ENCODE measurements at places on chromosomes 5 and 9.

DNA sequence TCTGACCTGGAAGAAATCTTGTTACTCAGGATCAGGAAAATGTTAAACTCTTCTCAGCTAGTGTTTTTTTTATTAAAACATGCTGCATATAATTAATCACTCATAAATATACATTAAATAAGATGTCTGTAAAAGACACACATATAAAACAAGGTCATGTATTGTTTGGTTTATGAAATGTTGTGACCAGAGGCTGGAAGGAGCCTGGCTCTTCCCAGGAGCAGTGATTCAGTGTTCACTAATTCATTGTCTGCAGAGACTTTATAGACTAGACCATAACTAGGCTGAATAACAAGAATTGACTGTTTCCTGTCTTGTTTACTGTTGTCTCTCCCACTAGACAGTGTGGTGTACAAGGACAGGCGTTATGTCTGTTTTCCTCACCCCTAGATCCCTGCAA lies 49.1 kb upstream of the ANKRD55 start:
- DNase-seq, result no peak

GRCh38 chr5:131265311-131265803 lies 1.5 kb downstream of the CDC42SE2 start:
- DNase-seq, result no peak

- DNase-seq, result peak; percentile 54
Observed at GRCh38 chr5:167452136-167452535, 839.3 kb upstream of the WWC1 start.

GRCh38 chr9:3500044-3500443 lies 25.8 kb downstream of the RFX3 start:
- DNase-seq, result no peak

DNA sequence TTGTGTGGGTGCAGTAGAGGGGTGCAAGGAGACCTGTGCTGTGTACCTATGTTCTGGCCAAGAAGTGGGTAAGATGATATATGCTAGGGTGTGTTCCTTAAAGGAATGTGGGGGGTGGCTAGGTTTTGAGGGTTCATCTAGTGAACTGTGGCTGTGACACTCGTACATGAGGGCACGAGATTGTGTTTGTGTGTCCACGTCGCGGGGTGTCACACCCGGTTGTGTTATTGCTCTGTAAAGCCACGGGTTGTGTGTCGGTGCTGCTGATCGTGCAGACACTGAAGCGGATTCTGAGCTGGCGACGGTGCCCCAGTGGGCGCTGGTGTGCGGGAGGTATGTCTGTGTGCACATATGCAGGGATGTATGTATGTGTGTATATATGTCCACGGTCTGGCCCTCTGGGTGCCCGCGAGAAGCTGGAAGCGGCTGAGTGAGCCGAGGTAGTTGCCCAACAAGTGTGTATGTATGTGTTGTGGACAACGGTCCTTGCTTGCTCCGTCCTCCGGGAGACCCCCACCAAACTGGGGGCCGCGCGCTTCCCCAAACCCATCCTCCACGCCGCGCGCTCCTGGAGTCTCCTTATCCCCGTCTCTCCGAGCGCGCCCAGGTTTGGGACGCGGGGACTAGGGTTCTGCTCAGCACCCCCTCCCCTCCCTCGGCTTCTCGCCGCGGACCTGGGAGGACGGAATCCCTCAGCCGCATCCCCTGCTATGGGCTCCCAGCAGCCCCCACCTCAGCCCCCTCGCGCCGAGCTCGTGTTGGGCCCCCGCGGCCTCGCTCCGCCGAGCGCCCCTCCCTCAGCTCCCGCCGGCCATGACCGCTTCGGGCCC lies 639 bp downstream of the PCDH1 start:
- DNase-seq, result no peak

GRCh38 chr5:112794410-112794809 lies 56.7 kb downstream of the APC start:
- no peak for DNase-seq

All from astrocyte (in vitro differentiated cells and primary cell).